Left cardiac atrium (tissue), 4 donors: ENCODE measurements at places on chromosomes 13 and 19. TPM values are rescaled to one million over a fixed set of nuclear protein-coding genes. Genes with fewer than 3 reads are reported as not detected.

ADGRE2 gene
- 1.4 TPM for total RNA-seq

CTXN1 gene
- total RNA-seq = 0.97 TPM

PCDH9 gene
- total RNA-seq = 19.0 TPM

TEAD2 gene
- total RNA-seq = 45.0 TPM

SPRED3 gene
- total RNA-seq = 0.24 TPM
